NCI-H2171 (cell line): ENCODE measurements at places on chromosomes 1 and 21.

- DNase-seq, result no peak
Observed at GRCh38 chr1:27445177-27445936, 44.6 kb downstream of the WASF2 start.

- no peak for DNase-seq
Observed at GRCh38 chr1:44406737-44407429, 1.8 kb downstream of the RNF220 start.

DNA sequence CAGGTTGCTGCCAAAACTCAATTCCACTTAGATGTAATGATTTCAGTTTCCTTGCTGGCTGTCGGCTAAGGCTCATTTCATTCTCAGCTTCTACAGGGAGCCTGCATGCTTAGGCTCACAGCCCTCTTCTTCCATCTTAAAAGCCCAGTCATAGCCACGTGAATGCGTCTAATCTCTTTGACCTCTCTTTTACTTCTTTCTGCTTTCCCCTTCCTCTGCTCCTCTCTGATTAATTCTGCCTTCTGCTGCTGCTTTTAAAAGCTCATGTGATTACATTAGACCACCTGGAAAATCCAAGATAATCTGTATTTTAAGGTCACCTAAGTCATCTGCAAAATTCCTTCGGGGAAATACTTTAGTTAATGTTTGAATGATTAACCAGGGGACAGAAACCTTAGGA lies 812.8 kb upstream of the BRINP3 start:
- DNase-seq, result no peak

DNA sequence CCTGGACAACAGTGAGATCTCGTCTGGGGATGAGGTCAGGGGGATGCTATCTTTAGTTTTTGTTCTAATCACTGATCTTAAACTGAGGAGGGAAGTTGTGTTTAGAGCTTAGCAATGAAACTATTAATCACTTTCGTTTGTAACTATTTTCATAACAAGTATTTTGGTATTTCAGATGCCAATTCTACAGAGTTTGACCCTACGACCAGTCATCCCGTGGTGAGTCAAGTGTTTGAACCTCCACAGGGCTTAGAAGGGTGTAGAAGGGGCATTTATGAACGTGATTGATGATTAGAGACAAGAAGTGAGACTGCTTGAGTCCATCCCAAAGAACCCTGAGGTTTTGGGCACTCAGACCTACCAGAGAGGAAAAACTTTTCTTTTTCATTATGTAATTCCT lies 15.6 kb downstream of the SLFNL1 start:
- DNase-seq, result no peak

- no peak for DNase-seq
Observed at GRCh38 chr1:158013840-158014730, 20.6 kb downstream of the KIRREL1 start.

DNA sequence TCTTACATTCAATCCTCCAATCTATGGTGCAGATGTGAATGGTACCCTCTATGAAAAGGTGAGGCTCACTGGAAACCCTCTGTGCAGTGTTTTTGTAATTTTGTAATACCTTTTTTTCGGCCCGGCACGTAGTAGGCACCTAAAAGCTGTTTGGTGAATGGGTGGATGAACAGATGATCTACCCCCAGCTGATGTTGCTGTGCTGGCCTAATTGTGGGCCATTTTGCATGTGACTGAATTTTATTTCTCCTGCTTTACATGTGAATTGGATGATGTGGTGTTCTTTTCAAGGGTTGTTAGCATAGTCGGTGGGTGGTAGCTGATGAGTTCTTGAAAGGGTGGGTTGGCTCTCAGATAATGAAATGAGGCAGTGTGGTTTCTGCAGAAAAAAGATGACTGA lies 10.4 kb downstream of the KDM4A start:
- DNase-seq, result no peak

DNA sequence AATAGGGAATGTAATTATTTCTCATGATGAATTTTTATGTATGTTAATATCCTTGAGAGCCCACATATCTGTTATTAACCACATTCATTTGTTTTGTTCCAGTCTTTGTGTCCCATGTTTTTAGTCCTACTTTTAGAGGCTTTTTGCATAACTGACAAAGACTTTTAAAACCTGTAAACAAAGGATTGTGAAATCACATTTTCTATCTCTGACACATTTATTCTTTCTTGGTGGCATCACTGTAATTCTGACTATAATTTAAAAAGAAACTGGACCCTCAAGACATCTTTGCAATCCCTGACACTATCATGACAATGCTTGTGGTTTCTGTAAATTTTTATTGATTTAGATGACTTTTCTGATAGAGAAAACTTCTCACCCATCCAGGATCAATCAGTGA lies 313.1 kb downstream of the SIPA1L2 start:
- DNase-seq, result no peak

DNA sequence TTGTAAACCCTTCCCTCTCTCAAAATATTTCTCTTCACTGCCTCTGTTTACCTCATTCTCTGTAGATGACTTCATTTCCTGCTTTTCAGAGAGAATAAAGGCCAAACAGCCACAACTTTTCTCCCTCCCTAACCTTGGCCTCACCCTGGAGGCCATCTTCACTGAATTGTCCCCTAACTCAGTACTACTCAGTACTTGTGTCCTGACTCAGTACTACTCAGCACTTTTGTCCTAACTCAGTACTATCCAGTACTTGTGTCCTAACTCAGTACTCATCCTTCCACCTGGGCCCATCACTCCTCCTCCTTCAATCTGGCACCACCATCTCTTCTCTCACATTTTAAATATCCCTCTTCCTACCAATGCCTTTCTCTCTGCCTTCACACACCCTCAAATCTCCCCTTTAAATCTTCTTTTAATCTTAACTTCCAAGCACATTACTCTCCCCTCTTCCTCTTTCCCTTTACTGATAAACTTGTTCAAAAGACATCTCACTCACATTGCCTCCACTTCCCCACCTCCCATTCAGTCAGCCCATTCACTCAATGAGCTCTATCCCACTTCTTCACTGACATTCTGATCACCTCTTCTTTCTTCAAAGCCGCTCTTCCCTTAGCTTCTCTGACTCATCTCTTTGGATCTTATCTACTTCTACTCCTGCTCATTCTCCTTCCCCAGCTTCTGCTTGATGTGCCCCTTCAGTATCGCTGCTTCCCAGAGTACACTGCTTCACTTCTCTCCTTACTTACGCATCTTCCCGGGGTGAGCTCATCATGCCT lies 121.4 kb downstream of the RNF220 start:
- no peak for DNase-seq

DNA sequence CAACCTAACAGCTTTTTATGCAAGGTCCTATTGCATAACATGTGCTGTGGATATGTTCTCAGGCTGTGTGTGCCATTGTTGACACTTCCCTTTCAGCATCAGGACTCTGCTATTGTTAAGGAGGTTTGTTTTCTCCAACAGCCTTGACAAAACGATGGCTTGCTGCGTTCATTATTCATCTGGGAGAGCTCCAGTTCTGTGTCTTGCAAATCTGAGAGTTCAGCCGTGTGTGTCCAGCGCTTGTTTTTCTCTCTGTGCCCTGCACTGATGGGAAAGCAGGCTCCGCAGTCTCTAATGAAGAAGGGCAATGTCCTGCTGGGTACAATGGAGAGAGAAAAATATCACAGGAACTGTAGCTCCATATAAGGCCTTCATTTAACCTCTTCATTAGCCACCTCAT lies 63.7 kb downstream of the CLDN17 start:
- DNase-seq, result no peak

- no peak for DNase-seq
Observed at GRCh38 chr1:228514421-228514820, 27.2 kb downstream of the RNF187 start.

DNA sequence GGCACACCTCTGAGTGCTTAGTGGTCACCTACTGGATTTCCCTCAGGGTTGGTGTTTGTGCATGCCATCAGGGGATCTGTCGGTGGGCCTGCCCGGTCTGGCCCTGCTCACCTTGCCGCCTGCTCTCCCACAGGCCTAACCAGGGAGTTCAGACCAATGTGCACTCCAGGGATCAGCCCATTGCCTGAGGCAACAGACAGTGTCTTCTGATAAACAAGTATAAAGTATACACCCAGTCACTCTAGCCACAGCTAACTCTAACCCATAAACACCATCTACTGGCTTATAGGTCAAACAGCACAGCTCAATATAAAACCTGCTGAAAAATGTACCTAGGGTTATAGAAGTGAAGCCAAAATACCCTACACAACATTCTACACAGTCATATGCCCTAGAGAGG lies 1300.0 kb downstream of the PLA2G4A start:
- DNase-seq, result no peak

DNA sequence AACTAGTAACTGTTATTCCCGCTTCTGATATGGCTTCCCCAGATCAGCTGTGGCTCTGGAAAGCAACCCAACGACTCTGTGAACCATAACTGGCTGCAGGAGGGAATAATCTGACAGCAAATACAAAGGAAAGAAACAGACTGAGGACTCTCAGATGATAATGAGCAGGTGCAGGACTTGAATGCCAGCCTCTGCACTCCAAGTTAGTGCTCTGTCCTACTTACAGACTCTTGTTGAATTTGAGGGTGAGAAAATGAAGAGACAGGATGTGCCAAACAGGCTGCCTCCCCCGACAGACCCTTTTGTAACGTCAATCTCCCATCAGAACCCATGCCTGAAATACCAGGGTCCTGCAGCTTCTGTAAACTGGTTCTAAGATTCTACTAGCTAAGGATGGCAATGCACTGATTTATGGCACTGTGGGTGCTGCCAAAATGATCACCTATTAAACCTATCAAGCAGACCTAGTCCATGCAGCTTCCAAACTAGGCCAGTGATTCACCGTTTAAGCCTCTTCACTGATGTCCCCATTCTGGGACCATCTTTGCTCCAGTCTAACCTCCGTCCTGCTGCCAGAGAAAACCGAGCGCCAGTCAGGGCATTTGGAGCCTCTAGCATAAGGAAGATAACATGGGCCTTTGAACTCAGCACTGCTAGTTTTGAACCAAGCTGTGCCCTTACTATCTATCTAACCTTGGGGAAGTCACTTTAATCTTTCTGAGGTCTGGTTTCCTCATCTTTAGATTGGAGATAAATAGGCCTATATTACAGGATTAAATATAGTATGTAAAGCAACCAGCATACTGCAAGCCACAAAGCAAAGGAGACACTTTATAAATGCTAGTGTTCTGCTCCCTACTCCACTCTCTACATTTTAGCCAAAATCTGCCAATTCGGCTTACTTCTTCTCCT lies 4.8 kb downstream of the MKNK1 start:
- DNase-seq, result no peak

DNA sequence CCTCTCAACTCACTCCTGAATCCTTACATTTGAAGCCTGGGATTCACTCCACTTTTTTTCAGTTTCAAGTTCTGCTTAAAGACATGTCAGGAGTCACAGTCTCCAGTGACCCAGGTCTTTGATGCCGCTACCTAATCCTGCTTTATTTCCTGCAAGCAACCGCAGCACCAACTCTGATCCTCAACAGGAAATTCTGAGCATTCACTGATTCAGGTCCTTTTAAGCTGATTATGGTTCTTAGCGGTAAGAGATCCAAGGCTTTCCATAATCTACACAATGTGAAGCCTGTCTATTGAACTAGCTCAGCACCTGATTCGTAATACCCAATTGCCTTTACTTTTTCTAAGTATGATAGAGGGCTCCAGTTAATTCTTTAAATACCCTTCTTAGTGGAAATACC lies 43.7 kb upstream of the PIGC start:
- no peak for DNase-seq

GRCh38 chr1:71081697-71082080 lies 854 bp upstream of the ZRANB2 start:
- DNase-seq, result no peak

DNA sequence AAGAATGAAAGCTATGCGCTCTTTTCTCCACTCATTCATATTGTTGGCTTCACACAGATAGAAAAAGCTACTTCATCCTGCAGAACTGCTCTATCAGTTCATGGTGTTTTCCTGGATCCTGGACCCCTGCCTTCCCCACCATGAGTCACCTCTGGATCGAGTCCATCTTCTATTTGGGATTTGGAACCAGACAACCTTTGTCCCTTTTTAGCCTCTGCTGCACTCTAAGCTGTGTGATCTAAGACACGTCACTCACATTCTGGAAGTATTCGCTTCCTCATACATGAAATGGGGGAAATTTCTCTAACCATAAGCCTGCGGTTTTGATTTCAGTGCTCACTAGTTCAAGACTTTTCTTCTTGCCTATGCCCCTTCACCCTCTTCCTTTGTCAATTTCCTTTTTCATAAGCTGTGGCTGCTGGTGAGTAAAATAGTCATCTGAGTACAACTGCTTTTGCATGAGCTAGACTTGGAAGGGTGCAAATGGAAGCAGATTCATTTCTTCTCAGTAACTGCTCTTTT lies 14.1 kb upstream of the DEGS1 start:
- DNase-seq, result no peak

GRCh38 chr1:150321826-150322166 lies 463 bp downstream of the PRPF3 start:
- no peak for DNase-seq

DNA sequence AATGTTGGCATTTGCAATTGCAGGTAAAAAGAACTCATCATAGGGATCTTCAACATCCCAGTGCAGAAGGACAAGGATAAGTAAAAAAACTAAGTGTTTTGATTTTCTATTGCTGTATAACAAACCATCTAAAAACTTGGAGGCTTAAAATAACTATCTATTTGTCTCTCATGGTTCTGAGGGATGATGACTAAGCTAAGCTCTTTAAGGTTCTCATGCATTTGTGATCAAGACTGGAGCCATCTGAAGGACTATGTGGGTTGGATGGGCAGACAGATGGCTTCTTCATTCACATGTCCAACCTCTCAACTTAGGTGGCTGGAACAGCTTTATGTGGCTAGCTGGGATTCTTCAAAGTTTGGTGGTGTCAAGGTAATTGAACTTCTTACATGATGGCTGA lies 51.5 kb downstream of the RPL5 start:
- DNase-seq, result no peak

DNA sequence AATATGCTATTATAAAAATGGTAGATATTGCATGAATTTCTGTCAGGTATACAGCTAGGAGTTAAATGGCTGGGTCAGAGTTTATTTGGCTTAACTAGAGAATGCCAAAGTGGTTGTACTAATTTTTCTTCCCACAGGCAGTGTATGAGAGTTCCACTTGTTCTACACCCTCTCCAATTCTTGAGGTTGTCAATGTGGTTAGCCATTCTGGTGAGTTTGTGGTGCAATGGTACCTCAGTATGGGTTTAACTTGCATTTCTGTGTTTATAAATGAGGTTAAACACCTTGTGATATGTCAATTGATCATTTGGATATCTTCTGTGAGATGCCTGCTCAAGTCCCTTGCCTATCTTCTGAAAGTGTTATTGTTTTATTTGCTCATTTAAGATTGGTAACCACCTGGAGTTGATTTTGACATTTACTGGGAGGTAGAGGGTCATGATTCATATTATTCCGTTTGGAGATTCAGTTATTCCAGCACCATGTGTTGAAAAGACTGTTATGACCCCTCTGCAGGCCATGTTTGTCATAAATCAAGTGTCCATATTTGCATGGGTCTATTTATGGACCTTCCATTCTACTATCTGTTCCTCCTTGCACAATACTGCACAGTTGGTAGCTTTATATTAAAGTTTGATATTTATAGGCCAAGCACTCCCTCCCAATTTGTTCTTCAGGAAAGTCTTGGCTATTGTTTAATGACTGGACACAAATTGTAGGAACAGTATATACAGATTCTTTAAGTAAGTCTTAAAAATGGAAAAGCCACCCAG lies 5.8 kb downstream of the FALEC start:
- no peak for DNase-seq
